ENCODE measurements at places on chromosomes 3 and 15.

- no peak for DNase-seq
Observed at GRCh38 chr15:78951841-78952238, 7.0 kb upstream of the CTSH start.

DNA sequence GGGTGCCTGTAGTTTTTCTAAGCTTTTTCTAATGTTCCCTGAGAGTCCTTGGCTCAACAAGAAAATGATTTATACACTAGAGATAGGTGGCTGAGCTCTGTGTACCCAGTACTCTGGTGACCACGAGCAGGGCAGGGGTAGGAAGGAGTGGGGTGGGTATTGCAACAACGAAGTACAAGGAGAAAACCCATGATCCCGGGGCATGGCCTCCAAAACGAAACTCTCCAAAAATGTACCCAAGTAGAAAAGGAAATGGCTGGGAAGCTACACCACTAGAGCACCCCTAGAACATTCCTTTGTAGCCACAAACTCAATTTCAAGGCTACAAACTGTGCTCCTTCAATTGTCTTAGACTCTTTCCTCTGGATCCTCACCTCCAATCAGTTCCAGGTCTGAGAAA, 138.9 kb downstream of the DUT start:
- DNase-seq: no peak

- no peak for DNase-seq
Observed at GRCh38 chr3:149215515-149215914, 6.1 kb downstream of the CP start.

DNA sequence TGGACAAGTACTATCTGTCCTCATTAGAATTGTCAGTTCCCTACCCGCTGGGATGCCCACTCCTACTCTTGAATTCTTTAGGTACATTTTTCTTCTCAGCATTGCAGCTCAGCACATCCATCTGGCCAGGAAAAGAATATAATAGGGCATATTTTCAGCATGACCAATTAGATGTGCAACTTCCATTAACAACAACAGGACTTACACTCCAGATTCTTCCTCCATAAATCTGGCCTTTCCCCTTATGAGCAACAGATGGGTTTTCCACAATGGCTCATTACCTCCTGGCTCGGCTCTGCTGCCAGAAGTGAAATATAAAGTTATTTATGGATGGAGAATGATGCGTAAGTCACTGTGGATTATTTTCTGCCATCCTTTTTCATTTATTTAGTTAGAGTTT, 443.8 kb upstream of the TGFBR2 start:
- DNase-seq: no peak

- no peak for DNase-seq
Observed at GRCh38 chr3:12190832-12191231, 32.1 kb upstream of the TIMP4 start.

DNA sequence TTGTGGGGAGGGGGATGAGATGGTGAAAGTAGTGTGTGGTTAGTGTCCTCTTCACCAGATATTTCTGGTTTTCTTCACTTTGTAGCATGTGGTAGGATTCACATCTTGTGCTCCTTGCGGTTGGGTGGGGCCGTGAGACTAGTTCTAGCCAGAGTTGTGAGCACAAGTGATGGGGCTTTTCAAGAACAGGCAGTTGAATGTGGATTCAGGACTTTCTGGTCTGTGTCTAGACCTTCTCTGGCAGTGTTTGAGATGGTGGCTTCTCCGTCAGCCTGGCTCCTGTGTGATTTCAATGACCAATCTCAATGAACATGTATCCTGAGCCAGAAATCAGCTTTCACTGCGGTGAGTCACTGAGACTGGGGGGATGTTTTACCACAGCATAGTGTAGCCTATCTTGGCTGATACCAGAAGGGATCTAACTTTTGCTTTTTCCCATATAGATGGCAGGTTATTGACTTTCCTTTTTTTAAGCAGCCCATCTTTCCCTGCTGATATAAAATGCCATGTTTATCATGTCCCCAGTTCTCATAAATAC, 82.6 kb downstream of the RPLP1 start:
- DNase-seq: no peak

GRCh38 chr15:31283043-31283442, 43.6 kb upstream of the KLF13 start:
- no peak for DNase-seq

DNA sequence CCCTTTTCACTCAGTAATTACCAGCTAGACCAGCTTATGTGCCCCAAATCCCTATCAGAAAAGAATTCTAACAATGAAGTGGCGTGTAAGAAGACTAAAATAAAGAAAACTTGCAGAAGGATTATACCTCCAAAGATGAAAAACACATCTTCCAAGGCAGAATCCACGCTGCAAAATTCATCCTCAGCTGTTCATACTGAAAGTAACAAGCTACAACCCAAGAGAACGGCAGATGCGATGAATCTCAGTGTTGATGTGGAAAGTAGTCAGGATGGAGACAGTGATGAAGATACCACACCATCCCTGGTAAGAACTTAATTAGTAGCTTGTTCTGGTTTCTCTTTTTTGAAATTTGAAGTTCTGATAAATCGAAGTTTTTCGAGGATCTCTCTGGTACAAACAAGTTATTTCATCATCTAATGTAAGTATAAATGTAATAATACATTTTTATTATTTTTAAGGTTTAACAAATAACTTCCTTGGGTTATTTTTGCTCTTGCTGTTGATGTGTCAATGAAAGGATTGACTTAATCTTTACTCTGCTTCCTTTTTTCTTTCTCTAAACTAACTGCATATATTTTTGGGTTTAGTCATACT, 1.4 kb downstream of the WDR76 start:
- DNase-seq: peak; percentile 39

- no peak for DNase-seq
Observed at GRCh38 chr15:30954674-30955073, 36.8 kb downstream of the MTMR10 start.

GRCh38 chr3:89488800-89489580, 381.6 kb downstream of the EPHA3 start:
- DNase-seq: no peak

- no peak for DNase-seq
Observed at GRCh38 chr3:58012302-58012701, 4.1 kb downstream of the FLNB start.

DNA sequence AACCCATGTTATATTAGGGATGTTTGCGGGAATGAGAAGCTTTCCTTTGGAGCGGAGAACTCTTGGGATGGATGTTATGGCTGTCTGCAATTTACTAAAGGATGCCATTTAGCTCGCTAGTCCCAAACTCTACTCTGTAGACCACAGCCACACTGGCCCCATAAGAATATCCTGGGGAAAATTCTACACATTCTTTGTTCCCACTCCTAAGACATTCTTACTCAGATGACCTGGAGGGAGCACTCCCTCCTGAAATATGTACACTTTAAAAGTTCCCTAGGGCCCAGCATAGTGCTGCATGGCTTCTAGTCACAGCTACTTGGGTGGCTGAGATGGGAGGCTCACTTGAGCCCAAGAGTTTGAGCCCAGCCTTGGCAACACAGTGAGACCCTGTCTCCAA, 288.7 kb upstream of the RORA start:
- DNase-seq: no peak

DNA sequence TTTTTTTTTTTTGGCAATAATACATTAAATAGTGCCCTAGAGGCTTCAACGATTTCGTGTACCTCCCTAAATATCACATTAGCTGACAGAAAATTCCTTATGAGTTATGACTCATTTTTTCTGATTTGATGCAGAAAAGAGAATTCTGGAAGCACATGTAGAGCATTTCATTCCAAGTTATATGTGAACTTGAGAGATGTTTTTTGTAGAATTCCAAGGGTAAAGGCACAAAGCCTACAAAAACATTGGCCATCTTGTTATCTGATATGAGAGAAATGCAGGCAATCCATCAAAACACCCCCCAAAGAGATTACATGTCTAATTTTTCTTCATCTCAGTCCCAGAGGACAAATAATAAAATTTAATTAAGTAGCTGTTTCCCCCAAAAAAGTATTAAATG, 6.7 kb upstream of the PFN2 start:
- DNase-seq: no peak

GRCh38 chr3:122572940-122573412, 4.5 kb upstream of the PARP15 start:
- peak; percentile 36 for DNase-seq

GRCh38 chr3:101846709-101847108, 2.6 kb upstream of the NFKBIZ start:
- DNase-seq: no peak

DNA sequence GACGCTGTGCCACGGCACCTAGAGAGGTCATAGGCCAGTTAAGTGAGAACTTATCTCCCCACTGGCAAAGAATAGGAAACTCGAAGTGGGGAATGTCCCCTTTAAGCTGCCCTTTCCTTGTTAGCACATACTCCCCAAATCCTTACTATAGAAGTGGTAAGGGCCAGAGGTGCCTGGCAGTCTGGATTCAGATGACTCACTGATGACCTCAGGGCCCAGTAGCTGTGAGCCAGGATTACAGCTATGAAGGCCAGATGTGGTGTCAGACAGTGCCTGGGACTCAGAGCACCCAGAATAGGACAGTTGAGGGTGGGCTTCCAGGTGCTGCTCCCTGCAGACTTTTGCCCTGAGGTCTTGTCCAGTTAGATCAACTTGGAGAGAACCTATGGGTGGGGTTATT, 37.7 kb downstream of the PDIA5 start:
- no peak for DNase-seq

GRCh38 chr15:48566668-48567067, 78.8 kb downstream of the FBN1 start:
- DNase-seq: no peak
